ENCODE measurements at places on chromosomes 13 and 19.

GRCh38 chr19:2756477-2756876 lies 16.7 kb upstream of the SLC39A3 start:
- no peaks in the 10 kb centered on the region for H3K27me3 ChIP-seq
- DNase-seq, result no peak
- H3K27ac ChIP-seq, result no peak overlapping the region
- H3K4me3 ChIP-seq, result no peak overlapping the region

GRCh38 chr19:10008184-10008765 lies 2.0 kb downstream of the COL5A3 start:
- H3K4me3 ChIP-seq, result no peak overlapping the region
- no peaks in the 10 kb centered on the region for H3K36me3 ChIP-seq
- H3K4me1 ChIP-seq, result peaks cover 67% of the 10 kb centered on the region
- peaks cover 62% of the 10 kb centered on the region for H3K27me3 ChIP-seq
- no peak for DNase-seq
- H3K27ac ChIP-seq, result no peak overlapping the region

DNA sequence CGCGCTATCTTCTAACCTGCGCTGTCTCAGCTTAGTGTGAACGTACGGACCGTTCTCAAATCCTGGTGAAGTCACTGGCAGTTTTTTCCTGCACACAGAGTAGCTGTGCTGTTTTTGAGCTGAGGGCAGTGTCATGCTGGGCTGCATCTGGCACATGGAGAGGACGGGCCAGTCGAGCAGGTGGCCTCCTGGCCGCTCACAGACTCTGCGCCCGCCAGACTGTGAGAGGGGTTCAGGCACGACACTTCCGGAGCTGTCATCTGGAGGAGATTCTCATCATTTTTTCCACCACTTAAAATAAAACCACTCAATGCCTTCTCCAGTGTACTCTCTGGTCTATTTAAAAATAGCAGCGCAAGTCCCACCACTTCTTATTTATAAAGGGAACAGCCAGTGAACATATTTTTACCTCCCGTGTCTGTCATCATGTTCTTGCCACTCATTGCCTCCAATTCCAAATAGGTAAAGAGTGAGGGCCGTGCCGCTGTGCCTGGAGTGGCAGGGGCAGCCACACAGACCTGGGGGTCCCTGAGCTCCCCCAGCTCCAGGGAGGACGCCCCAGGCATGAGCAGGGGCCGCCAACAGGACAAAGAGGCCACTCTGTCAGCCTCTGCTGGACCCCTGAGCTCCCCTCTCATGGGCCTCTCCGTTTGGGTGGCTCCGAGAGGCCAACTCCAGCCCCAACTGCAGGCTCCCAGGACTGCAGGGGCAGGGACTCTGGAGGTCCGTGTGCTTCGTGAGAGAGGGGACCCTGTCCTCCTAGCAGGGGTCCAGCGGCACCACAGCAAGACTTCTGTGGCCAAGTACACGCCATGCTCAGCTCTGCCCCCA lies 36.9 kb upstream of the GRTP1 start:
- H3K27me3 ChIP-seq, result no peaks in the 10 kb centered on the region
- no peak for DNase-seq
- H3K4me1 ChIP-seq, result no peaks in the 10 kb centered on the region
- H3K36me3 ChIP-seq, result no peaks in the 10 kb centered on the region

- H3K27ac ChIP-seq, result no peak overlapping the region
- no peaks in the 10 kb centered on the region for H3K27me3 ChIP-seq
- no peaks in the 10 kb centered on the region for H3K4me1 ChIP-seq
- H3K36me3 ChIP-seq, result peaks cover 83% of the 10 kb centered on the region
Observed at GRCh38 chr19:24052811-24053210, 34.2 kb upstream of the ZNF254 start.

- H3K4me1 ChIP-seq, result peaks cover 50% of the 10 kb centered on the region
- peak; percentile 89 for DNase-seq
- H3K27ac ChIP-seq, result peak overlapping the region; percentile 86
- no peaks in the 10 kb centered on the region for H3K36me3 ChIP-seq
- H3K27me3 ChIP-seq, result no peaks in the 10 kb centered on the region
- peak overlapping the region; percentile 96 for H3K4me3 ChIP-seq
Observed at GRCh38 chr19:10230173-10230860, 814 bp downstream of the S1PR2 start.

GRCh38 chr19:18710996-18711751 lies 27.7 kb downstream of the CRTC1 start:
- H3K36me3 ChIP-seq, result peaks cover 2% of the 10 kb centered on the region
- no peak overlapping the region for H3K27ac ChIP-seq
- peaks cover 25% of the 10 kb centered on the region for H3K4me1 ChIP-seq
- no peak overlapping the region for H3K4me3 ChIP-seq

DNA sequence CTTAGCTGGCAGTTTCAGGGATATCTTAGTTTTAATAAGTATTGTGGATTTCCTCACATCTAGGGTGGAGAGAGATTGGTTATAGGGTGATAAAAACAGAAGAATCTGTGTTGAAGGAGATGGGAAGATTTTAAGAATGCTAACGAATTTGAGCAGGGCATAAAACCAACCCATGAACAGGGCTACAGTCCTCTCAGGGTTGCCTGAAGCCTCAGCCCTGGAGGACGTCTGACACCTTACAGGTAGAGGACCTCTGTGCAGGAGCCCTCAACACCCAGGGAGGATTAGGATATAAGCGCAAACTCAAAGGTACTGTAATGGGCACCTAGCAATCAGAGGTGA lies 461 bp upstream of the WASF3 start:
- no peak overlapping the region for H3K27ac ChIP-seq
- H3K27me3 ChIP-seq, result peaks cover 61% of the 10 kb centered on the region
- no peak for DNase-seq
- H3K4me3 ChIP-seq, result no peak overlapping the region
- no peaks in the 10 kb centered on the region for H3K36me3 ChIP-seq

DNA sequence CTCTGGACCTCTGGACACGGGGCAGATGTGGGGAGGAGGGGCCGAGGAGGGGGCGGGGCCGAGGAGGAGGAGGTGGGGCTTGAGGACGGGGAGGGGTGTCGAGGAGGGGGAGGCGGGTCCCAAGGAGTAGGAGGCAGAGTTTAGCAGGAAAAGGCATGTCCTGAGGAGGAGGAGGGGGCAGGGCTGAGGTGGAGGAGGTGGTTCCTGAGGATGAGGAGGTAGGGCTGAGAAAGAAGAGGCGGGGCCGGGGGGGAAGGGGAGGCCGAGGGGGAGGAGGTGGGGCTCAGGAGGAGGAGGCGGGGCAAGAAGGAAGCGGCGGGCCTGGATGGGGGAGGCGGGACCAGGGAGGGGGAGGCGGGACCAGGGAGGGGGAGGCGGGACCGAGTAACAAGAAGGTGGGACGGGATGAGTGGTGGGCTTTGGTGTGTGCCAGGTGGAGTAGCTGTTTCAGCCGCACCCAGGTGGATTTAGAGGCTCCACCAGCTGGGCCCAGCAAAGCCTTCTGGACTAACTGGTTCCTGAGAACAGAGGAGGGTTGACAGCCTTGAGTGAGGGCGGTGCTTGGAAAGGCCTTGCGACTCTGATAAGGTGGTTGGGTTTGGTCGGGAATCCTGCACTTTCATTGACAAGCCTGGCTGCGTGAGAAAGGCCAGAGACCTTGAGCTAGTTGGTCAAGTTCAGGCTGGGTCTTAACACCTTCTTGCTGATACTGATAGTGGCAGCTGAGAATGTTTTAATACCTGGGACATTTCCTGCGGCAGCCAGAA lies 7.7 kb downstream of the TECR start:
- peaks cover 49% of the 10 kb centered on the region for H3K4me1 ChIP-seq
- peaks cover 13% of the 10 kb centered on the region for H3K36me3 ChIP-seq
- DNase-seq, result no peak
- H3K27me3 ChIP-seq, result no peaks in the 10 kb centered on the region
- H3K4me3 ChIP-seq, result no peak overlapping the region
- no peak overlapping the region for H3K27ac ChIP-seq

GRCh38 chr13:113813749-113814434 lies 50.0 kb downstream of the GAS6 start:
- no peak overlapping the region for H3K4me3 ChIP-seq
- H3K36me3 ChIP-seq, result no peaks in the 10 kb centered on the region
- DNase-seq, result no peak
- H3K4me1 ChIP-seq, result peaks cover 17% of the 10 kb centered on the region

DNA sequence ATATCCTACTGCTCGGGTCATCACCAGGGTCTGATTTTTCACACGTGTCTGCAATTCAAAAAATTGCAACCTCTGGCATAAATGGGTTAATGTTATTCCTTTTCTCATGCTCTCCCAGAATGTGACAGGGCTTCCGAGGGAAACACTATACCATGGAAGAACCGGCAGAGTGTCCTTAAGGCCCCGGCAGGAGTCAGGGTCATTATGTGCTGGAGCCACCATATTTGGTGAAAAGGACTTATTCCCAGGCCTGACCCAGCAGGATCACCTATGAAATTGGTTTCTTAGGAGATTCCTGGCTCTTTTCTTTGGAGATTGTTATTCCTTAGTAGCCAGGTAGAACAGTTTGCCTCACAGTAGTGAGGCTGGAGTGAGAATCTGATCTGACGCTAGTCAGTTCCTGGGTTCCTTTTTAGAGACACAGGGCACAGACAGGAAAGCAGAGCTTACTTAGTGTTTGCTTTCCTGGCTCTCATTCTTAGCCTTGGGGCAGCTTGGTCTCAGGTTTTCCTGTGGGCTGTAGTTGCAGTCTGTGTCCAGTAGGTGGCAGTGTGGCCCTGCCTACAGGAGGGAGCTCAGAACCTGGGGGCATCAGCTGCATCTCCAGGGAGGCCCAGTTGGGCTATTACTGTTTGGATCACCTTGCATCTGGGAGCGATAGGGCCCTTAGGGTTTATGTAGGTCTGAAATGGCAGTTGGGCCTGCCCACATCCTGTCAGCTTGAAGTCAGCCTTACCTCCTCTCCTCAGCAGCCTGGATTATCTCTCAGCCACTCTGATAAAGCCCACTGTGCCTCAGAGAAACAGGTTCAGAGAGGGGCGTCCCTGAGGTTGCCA lies 12.4 kb downstream of the SNRNP70 start:
- no peak overlapping the region for H3K4me3 ChIP-seq
- no peaks in the 10 kb centered on the region for H3K27me3 ChIP-seq
- peak; percentile 61 for DNase-seq
- H3K4me1 ChIP-seq, result peaks cover 14% of the 10 kb centered on the region
- no peak overlapping the region for H3K27ac ChIP-seq

DNA sequence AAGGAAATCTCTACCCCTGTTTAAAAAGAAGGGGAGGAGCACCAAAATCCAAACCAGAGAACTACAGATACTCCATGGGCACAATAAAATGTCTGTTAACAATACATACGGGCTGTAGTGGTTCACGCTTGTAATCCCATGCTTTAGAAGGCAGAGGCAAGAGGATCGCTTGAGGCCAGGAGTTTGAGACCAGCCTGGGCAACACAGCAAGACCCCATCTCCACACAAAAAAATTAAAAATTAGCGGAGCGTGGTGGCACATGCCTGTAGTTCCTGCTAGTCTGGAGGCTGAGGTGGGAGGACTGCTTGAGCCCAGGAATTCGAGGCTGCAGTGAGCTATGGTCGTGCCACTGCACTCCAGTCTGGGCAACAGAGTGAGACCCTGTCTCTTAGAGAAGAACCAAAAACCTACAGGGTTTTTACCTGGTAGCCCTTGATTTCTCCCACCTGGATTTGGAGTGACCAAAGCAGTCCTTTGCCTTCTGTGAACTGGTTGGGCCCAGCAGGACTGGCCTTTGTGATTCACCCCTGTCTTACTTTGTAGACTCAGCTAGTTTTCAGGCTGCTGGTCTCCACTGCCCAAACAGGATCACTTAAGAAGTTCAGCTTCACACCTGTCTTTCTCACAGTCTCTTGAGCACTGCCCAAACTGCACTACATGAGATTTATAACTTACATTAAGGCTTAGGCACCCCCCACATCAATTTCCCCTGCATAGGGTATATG lies 38.7 kb upstream of the FLT1 start:
- no peak for DNase-seq
- H3K27ac ChIP-seq, result no peak overlapping the region
- H3K36me3 ChIP-seq, result no peaks in the 10 kb centered on the region

DNA sequence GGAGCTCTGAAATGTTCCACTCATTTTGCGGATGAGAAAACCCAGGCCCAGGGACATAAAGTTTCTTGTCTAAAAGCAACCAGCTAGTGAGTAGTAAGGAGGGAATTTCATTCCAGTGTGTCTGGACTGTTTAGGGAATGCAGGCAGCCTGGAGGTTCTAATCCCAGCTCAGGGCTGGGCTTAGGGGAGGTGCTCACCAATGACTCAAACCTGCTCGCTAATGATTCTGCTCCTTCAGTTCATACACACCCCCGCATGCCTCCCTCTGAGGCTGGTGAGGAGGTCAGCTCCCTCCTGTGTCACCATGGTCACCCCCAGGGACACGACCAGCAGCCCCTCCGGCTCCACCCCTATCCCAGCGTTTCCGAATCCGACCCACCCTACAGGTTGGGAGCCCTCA lies 34.6 kb downstream of the CYP4F2 start:
- DNase-seq, result no peak
- H3K36me3 ChIP-seq, result no peaks in the 10 kb centered on the region
- no peaks in the 10 kb centered on the region for H3K27me3 ChIP-seq
- H3K27ac ChIP-seq, result no peak overlapping the region
- no peaks in the 10 kb centered on the region for H3K4me1 ChIP-seq

- H3K4me3 ChIP-seq, result peak overlapping the region; percentile 50
- DNase-seq, result no peak
- H3K36me3 ChIP-seq, result no peaks in the 10 kb centered on the region
- H3K27me3 ChIP-seq, result no peaks in the 10 kb centered on the region
Observed at GRCh38 chr13:23320926-23321534, 112.5 kb downstream of the SACS start.

DNA sequence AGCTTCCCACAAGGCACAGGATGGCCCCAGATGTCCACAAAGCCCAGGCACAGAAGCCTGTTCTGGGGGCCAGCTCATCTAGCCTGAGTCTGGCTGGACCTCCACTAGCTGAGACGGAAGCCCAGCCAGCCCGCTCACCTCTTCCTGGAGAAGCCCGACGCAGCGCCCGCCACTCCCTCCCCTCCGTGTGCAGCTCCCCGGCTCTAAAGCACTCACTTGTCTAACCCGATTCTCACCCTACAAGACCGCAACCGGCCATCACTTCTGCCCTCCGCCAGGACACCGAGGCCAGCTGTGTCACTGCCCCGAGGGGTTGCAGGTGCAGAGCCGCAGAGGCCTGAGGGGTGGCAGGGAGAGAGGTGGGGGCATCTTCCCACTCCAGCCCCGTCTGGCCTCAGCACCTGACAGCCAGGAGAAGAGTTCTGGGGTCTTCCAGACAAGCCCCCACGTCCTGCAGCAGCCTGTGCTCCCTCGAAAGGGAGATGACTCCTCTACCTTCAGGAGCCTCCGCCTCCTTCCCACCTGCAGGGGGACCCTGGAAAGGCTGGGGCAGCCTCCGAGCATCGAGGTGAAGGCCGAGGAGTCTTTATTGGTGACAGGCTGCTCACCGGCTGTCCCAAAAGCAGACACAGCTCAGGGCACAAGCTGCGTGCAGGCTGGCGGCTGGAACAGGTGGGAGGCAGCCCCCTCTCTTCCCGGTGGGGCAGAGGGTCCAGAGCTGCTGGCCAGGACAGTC lies 5.9 kb upstream of the DIRAS1 start:
- peaks cover 8% of the 10 kb centered on the region for H3K4me1 ChIP-seq
- no peak overlapping the region for H3K27ac ChIP-seq
- no peak overlapping the region for H3K4me3 ChIP-seq

- no peak for DNase-seq
- no peak overlapping the region for H3K4me3 ChIP-seq
- H3K36me3 ChIP-seq, result no peaks in the 10 kb centered on the region
- H3K27ac ChIP-seq, result no peak overlapping the region
Observed at GRCh38 chr19:50190439-50190891, 13.0 kb upstream of the MYH14 start.
